Umbilical cord (tissue), 2 donors: ENCODE measurements at places on chromosomes 7 and 10.

- DNase-seq = no peak
Measured at GRCh38 chr10:124614003-124614659, 130.0 kb downstream of the FAM53B start.

- no peak for DNase-seq
Measured at GRCh38 chr7:81534996-81535395, 234.9 kb downstream of the HGF start.

DNA sequence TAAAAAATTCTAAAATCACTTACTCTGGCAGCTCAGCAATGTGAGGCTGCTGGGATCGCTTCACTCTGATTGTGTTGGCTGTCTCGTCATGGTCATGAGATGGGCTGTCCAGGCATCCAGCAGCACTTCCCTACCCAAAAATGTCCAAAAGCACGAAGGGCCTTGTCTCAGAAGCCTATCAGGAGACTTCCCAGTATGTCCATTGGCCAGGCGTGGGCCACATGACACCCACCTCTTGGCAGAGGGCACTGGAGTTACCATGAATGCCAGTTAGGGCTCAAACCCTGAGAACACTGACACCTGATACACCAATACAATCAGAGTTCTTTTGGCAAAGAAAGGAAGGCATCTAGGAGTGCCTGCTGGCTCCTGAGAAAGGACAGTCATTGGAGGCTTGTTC lies 27.0 kb upstream of the GLI3 start:
- no peak for DNase-seq

- DNase-seq = peak; percentile 24
Measured at GRCh38 chr10:25556457-25556856, 377.6 kb upstream of the MYO3A start.

DNA sequence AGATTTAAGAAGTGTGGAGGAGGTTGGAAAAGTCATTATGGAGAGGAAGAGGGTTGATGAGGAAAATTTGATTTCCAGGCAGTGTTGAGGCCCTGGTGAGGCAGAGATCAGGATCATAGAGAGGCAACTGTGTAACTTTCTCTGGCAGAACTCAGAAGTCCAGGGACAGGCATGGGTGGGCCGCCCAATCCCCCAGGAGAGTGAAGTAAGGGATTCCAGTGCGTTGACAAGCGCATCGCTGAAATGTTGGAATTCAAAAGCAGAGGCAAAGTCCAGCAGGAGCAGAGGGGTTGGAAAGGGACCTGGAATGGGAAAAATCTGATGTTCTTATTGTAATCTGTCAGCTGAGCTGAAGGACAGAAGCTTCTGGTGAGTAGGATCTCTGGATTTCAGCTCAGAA lies 207.3 kb downstream of the FAM107B start:
- no peak for DNase-seq

DNA sequence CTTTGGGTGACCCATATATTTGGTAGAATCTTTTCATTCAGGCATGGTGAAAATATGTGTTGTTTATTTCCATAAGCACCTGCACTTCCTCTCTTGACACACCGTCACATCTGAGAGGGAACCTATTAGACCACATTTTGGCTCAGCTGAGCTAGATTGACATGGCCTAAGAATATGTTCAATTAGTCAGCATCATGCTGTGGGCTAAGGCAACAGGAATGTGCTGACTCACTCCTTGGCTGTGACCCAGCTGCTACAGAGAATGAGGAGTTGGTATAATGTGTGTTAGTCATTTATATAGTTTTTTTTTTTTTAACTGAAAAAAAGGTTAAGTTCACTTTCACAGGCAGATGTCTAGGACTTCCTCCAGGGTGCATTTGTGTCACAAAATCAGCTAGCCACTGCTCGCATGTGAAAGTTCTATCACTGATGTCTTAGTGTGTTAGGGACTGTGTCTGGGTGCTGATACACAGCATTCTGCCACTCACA lies 180.6 kb downstream of the SEMA3E start:
- peak; percentile 81 for DNase-seq

- DNase-seq = no peak
Measured at GRCh38 chr7:45643630-45644029, 69.5 kb downstream of the ADCY1 start.

DNA sequence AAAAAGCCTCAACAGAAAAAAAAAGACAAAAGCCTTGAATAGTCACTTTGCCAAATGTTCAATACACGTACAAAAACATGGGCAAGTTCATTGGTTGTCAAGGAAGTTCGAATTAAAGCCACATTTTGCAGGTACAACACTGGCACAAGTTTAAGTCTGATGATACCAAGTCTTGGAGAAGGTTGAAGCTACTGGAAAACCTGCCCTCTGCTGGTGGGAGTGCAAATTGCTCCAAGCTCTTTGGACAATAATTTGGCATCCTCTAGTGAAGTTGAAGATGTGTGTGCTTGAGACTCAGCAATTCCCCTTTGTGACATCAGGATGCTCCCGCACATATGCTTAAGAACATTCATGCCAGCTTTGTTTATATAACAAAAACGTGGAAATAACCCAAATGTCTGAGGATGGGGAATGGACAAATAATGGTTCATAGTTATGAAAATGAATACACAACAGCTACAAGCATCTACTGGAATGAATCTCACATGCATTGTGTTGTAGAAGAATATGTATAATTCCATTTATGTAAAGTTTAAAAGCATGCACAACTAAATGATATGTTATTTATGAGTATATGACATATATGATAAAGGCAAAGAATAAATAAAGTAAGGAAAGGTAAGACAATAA lies 120.0 kb upstream of the PLPP4 start:
- DNase-seq = peak; percentile 28

GRCh38 chr10:129516846-129517679 lies 50.0 kb downstream of the MGMT start:
- no peak for DNase-seq

GRCh38 chr10:6721480-6721879 lies 141.4 kb upstream of the PRKCQ start:
- DNase-seq = peak; percentile 77

GRCh38 chr7:66464059-66464458 lies 164.6 kb upstream of the KCTD7 start:
- no peak for DNase-seq

GRCh38 chr10:69835875-69836730 lies 34.4 kb downstream of the COL13A1 start:
- DNase-seq = no peak

- no peak for DNase-seq
Measured at GRCh38 chr10:133163889-133164815, 4.1 kb downstream of the KNDC1 start.

GRCh38 chr10:126939706-126940105 lies 34.5 kb downstream of the DOCK1 start:
- DNase-seq = no peak

- no peak for DNase-seq
Measured at GRCh38 chr7:50970092-50970491, 187.4 kb upstream of the GRB10 start.

GRCh38 chr10:90352288-90352687 lies 505.6 kb downstream of the HTR7 start:
- DNase-seq = no peak

DNA sequence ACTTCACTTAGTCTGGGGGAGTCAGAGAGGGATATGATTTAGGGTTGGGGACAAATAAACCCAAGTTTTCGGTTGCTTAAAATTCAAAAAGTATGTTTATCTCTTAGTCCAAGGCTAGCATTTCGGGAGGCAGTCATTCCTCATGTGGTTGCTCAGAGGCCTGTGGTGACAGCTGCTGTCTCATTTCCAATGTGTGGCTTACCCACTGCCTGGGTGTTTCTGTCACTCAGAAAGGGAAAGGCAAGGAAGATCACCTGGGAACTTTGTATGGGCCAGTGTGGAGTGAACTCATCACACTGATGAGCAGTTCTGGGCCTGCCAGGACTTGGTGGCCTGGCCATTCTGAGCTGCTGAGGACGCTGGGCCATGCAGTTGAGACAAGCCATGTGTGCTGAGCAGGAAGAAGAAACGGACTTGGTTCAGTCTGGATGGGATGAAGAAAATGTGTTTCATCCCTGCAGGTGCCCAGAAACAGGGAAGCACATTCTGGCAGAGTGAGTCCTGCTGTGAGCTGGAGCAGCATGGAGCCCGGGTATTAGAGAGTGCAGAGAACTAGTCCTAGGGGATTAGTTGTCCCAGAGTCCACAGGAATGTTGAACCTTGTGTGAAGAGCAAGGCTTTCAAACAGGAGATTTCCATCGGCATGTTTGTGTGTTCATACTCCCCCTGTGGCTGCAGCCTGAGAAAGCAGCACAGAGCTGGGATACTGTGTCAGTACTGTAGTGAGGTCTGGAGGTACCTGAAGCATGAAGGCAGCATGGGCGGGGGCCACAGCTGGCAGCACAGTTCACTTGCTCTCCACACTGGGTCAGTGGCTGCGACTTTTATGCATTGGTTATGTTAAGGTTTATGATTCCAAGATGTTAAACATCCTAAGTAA lies 211.1 kb upstream of the IGFBP3 start:
- peak; percentile 48 for DNase-seq

DNA sequence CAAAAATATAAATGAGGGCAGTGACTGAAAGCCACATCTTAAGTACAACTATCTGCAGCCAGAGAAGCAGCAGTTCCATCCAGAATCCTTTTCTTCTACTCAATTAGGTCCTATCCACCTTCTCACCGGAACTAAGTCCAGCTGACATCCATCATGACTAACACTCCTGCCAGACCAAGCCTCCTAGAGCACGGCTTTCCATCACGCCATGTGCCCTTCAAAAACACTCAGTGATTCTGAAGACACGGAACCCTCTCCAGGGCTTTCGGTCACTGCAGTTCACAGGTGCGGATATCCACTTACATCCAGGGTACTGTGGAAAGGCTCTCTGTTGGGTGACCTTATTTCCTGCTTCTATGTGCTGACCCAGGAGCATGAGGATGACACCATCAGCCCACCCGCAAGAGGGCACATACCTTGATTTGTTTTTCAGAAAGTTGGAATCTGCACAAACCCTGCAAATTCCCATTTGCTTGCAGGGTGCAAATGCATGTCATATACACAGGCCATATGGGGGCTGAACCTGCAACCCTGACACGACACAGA lies 64.3 kb downstream of the FAM171A1 start:
- DNase-seq = no peak

DNA sequence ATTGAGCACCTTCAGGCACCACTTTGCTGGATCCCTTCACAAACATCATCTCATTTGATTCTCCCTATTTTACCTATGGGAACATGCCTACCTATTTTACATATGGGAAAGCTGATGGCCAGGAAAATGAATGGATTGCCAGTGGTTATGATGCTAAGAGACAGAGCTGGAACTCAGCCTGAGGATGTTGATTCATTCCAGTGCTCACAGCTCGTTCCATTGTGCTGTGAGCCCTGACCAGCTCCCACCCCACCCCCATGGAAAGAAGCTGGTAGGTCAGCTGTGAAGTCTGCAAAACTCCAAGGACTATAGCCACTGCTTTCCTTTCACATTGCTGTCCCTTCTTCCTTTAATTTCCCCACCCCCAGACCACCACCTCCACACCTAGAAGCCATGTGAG lies 9.6 kb downstream of the UBTD1 start:
- no peak for DNase-seq

DNA sequence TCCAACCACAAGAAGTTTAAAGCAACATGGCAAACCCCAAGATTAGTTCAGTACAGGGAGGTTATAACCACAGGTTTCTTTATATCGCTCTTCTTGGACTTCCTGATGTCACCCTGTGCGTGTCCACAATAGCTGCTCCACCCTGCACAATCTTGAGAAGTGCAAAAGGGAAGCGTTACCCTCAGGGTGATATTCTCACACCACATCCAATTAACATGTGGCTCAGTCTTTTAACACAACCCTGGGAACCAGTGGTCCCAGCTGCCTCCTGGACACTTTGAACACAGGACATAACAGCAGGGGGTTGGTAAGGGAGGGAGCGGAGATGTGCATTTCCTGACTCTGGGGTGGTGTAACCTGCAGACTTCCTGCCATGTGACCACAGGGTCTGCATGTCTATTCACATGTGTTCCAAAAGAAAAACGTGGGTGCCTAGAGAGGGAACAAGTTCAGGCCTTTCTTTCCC lies 64.6 kb downstream of the GSAP start:
- no peak for DNase-seq

GRCh38 chr7:17560516-17560915 lies 262.1 kb downstream of the AHR start:
- no peak for DNase-seq

- no peak for DNase-seq
Measured at GRCh38 chr10:23015021-23015707, 80.2 kb upstream of the MSRB2 start.

DNA sequence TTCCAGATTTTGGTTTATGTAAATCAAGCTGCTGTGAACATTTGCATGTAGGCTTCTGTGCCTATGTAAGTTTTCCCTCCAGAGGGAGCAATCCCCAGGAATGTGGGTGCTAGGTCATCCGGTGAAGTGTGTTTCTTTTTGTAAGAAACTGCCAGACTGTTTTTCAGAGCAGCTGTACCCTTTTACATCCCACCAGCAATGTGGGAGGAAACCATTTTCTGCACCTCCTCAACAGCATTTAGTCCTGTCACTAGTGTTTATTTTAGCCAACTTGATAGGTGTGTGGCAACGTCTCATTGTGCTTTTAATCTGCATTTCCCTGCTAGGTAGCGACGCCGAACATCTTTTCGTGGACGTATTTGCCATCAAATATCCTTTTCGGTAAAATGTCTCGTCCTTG lies 395.7 kb upstream of the FOXK1 start:
- DNase-seq = no peak

DNA sequence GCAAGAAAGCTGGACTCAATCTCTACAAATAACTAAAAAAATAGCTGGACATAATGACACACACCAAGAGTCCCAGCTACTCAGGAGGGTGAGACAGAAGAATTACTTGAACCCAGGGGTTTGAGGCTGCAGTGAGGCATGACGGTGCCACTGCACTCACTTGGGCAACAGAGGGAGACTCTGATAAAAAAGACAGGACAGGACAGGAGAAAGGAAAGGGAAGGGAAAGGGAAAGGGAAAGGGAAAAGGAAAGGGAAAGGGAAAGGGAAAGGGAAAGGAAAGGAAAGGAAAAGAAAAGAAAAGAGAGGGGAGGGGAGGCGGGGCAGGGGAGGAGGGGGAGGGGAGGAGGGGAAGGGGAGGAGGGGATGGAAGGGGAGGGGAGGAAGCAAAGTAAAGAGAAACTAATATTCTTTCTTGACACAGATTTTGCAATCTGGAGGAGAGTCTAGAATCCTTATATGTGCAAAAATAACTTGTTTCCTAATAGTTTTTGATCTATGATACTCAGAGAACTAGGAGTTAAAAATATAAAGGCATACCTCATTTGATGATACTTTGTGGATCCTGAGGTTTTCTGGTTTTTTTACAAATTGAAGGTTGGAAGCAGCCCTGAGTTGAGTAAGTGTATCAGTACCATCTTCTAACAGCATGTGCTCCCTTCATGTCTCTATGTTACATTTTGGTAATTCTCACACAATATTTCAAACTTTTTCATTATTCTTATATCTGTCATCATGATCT lies 8.0 kb downstream of the SAR1A start:
- no peak for DNase-seq

GRCh38 chr7:105450177-105450861 lies 61.6 kb upstream of the SRPK2 start:
- DNase-seq = no peak

- DNase-seq = peak; percentile 20
Measured at GRCh38 chr7:91850455-91850854, 30.0 kb downstream of the MTERF1 start.
